ENCODE measurements at places on chromosomes 11 and 22.

GRCh38 chr11:108960501-108960900, 295.6 kb downstream of the DDX10 start:
- DNase-seq: no peak

- no peak for DNase-seq
These were observed 32.2 kb downstream of the C2CD3 start for GRCh38 chr11:74138572-74138971.

- DNase-seq: no peak
These were observed 5.1 kb upstream of the CACNA1I start for GRCh38 chr22:39565414-39565944.

GRCh38 chr11:58509748-58510147, 1.8 kb upstream of the OR5B21 start:
- DNase-seq: no peak

DNA sequence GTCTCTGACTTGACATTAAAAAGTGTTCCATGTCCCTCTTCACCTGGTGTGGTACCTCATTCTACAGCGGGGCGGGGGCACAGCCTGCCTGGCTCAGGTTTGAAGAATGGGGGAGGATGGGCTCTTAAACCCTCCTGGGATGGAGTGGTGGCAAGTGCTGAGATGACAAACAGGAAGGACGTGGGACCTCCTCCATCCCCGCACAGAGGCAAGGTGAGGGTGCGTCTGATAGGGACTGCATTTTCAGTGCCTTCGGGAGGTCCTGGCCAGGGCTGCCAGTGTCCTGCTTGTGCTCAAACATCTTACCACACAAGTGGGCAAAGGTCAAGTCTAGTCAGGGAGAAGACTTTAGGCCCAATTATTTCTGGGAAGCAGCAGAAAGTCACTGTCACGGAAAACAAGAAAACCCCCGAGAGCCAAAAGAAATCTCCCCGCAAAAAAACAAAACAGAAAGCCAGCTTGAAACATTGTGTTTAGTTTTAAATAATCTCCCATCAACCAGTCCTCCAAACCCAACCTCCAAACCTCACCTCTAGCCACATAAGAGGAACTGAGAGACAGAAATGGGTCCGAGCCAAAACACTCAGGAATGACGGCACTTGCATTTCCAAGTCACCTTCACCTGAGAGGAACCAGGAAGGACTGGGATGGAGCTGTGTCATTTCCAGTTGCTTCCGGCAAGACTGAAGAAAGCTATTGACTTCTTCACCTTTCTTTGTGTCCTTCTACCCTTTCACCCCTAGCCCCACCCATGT, 966.5 kb downstream of the NTM start:
- no peak for DNase-seq

GRCh38 chr22:31244046-31244942, 32.2 kb downstream of the LIMK2 start:
- no peak for DNase-seq

DNA sequence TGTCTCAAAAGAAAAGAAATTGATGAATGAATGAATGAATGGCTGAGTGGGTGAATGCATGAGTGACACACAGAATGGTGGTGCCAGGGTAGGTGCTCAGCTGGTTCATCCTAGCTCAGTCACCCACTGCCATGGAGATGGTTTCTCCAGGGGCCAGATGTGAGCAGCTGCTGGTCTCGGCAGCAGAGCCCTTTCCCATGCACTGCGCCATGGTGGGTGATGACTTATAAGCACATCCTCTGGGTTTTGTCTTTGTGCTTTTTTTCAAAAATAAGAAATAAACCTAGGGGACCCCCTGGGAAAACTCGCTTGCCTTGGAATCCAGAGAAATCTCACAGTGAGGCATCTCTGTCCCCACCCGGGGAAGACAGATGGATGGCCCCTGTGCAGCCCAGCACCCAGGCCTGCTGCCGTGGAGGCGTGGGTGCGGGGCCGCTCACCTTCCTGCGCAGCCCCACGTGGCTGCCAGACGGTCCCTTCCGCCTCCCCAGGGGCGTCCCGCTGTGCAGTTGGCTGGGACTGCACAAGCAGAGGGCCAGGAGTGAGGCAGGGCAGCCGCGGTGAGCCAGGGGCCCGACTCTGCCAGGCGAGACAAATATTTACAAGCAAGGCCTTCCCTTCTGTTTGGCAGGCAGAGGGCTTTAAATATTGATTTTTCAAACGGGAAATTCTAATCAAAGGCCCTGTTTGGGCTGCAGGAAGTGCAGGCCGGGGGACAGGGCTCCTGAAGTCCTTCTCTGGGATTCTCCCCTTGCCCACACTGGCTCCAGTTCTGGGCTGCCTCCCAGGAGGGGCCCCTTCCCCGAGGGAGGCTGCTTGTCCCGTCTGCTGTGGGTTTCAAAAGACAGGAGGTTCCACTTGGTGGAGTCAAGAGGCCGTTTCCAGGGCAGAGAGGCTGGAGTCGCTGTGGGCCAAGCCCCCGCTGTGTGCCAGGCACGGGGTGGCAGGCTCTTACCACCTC, 24.3 kb downstream of the MPPED1 start:
- no peak for DNase-seq

DNA sequence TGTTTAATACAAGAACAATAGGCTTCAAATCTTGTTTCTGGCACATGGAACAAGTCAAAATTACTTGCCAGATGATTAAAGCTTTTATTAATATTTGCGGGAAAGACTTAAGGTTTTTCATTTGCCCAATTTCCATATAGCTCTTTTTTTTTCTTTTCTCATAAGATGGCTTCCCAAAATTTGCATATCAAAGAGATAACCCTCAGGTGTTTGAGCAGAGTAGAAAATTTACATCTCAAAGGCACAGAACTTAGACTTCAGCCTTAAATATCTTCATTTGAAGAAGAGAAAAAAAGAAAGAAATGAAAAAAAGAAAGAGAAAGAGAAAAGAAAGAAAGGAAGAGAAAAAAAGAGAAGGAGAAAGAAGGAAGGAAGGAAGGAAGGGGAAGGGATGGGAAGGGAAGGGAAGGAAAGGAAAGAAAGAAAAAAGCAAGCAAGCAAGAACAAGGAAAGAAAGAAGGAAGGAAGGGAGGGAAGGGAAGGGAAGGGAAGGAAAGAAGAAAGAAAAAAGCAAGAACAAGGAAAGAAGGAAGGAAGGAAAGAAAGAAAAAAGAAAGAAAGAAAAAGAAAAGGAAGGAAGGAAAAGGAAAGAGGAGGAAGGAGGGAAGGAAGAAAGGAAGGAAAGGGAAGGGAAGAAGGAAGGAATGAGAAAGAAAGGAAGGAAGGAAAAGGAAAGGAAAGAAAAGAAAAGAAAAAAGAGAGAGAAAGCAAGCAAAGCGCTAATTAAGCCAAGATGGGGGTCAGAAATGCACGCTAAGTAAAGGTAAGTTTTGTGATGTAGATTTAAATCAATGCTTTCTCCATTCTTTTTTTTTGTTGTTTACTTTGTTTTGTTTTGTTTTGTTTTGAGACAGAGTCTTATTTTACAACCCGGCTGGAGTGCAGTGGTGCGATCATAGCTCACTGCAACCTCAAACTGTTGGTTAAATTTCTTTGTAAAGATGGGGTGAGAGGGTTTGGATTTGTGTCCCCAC, 20.2 kb upstream of the IFITM3 start:
- DNase-seq: no peak

GRCh38 chr11:132448334-132448995, 1078.0 kb downstream of the NTM start:
- no peak for DNase-seq

GRCh38 chr11:64204464-64204989, 2.0 kb upstream of the FERMT3 start:
- DNase-seq: peak; percentile 36

DNA sequence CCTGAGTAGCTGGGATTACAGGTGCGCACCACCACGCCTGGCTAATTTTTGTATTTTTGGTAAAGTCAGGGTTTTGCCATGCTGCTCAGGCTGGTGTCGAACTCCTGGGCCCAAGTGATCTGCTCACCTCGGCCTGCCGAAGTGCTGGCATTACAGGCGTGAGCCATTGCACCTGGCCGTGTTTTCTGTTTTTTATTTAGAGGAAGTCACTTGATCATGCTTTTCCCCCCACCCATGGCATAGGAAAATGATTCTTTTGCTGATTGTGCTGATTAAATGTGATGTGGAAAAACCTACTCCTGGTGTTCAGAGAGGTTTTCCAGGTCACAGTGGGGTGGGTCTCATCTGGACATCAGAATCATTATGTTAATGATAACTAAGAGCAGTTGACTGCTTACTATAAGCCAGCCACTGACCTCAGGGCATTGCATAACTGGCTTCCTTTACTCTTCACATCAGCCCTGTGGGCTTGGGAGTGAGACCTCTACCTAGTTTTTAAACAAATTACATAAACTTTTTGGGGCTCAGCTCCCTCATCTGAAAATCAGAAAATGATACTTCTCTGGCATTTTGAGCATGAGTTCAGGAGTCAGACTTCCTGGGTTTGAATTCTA, 71.0 kb downstream of the PTPRJ start:
- no peak for DNase-seq

- no peak for DNase-seq
These were observed 67.1 kb upstream of the CARD18 start for GRCh38 chr11:105206633-105207032.

- DNase-seq: peak; percentile 38
These were observed 435 bp upstream of the TAF6L start for GRCh38 chr11:62770778-62771143.

DNA sequence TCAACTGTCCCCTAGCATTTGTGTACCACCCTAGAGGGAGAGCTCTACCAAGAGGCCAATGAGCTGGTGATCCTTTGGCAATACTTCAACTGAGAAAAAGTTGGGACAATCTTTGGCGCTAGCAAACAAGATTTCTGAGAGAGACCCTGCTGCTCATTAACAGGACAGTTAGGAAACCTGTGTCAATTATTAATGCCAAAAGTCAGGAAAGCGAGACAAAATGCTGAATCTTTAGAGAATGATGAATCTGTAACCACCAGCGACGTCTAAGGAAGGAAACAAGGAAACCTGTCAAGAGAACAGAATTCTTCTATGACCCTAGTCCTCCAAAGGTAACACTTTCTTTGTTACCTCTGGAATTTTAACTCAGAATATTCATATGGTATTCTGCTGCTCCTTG, 19.9 kb downstream of the LARGE2 start:
- DNase-seq: no peak

GRCh38 chr11:3083321-3083720, 26.1 kb upstream of the CARS1 start:
- no peak for DNase-seq

GRCh38 chr22:29948385-29948769, 65.4 kb downstream of the MTMR3 start:
- no peak for DNase-seq

GRCh38 chr11:76206327-76207081, at the start of gene WNT11:
Gene WNT11 (minus strand): TSS chr11:76206502. CDS start chr11:76206407, 95 bp downstream.
- no peak for DNase-seq

- no peak for DNase-seq
These were observed 101.3 kb upstream of the DBX1 start for GRCh38 chr11:20261526-20261925.

DNA sequence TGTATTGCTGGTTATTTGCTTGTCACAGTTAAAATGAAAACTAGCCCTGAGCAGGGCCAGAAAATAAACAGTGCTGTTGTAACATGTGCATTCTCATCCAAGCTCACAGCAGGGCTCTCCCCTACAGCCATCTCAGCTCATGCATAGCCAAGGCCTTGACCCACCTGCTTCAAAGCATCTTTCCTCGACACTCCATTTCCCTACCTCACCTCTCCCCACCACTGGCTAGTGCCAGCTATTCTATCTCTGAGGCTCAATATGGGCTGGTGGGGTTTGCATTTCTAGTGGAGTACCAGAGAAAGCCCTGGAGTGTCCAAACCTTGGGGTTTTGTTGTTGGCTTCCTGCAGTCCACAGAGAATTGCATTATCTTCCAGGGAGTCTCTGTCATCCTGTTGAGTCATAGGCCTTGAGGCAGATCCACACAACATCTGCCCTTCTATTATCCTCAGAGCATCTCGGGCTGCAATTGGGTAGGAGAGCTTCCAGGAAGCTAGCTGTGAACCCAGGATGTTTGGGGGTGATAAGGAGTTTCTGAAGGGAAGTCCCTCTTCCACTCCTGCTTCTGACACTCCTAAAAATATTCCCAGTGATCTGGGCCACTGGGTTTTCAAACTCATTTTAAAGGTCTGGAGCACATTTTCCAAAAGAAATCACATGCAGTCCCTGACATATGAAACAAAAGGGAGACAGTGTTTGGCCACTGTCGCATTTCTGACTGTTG, 36.1 kb upstream of the AMOTL1 start:
- DNase-seq: no peak

- no peak for DNase-seq
These were observed 13.8 kb upstream of the MB start for GRCh38 chr22:35630891-35631290.

GRCh38 chr11:45333001-45333971, 47.1 kb upstream of the SYT13 start:
- DNase-seq: no peak

GRCh38 chr22:40594924-40595323, 41.6 kb downstream of the MRTFA start:
- DNase-seq: no peak

DNA sequence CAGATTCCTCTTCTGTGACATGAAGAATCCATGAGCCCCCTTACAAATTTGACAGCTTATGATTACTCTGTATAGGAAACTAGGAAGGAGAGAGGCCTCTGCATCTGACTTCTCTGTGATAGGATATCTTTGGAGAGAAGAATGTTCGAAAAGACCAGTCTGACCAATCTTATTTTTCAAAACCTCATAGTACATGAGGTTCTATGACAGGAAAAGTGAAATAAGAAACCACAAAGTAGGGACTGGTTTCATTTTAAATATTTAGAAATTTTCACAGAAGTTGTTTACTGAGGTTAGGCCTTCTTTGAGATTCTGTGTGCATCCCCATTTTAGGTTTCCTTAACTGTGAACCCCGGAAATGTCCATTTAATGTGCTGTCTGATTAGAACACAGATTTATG, 2.1 kb upstream of the OR4X1 start:
- no peak for DNase-seq

DNA sequence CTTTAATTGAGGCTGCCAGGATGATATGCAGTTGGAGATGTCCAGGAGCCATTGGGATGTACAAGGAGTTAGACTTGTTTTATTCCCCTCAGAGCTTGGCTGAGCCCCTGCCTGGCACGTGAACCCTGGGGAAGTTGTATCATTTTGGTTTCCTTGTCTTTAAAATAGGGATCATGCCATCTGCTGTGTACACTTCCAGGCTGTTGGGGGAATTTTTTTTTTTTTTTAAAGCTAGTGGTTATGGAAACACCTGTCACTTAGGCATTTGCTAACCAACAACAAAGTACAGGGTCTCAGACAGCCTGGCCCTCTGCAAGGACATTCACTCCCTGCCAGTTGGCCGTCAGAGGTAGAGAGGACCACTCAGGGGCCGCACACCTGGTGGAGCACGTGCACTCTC, 8.5 kb upstream of the RAB1B start:
- DNase-seq: no peak

DNA sequence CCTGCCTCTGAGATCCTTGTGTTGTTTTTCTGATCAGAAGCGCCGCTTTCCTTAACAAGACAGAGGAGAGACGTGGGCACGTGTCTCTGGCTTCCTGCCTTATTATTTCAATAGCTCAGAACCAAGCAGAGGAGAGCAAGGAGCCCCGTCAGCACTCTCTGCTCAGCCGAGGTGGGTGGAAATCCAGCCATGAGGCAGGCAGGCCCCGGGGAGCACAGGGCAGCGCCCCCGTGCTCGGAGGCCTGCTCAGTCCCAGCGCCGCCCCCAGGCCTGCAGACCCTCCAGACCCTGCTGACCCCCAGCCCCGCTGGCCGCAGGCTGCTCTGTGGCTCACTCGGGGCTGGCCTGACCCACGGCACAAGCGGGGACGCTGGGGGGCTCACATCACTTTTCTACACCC, 162.8 kb downstream of the BRD1 start:
- DNase-seq: no peak

GRCh38 chr11:10108915-10109680, 184.9 kb downstream of the SBF2 start:
- DNase-seq: no peak
